ENCODE measurements at places on chromosomes 4 and X. TPM values are rescaled to one million over a fixed set of nuclear protein-coding genes. Genes with fewer than 3 reads are reported as not detected.

The SH3TC1 gene
- total RNA-seq, result 13.5 TPM

The FDCSP gene
- not detected for total RNA-seq

DNA sequence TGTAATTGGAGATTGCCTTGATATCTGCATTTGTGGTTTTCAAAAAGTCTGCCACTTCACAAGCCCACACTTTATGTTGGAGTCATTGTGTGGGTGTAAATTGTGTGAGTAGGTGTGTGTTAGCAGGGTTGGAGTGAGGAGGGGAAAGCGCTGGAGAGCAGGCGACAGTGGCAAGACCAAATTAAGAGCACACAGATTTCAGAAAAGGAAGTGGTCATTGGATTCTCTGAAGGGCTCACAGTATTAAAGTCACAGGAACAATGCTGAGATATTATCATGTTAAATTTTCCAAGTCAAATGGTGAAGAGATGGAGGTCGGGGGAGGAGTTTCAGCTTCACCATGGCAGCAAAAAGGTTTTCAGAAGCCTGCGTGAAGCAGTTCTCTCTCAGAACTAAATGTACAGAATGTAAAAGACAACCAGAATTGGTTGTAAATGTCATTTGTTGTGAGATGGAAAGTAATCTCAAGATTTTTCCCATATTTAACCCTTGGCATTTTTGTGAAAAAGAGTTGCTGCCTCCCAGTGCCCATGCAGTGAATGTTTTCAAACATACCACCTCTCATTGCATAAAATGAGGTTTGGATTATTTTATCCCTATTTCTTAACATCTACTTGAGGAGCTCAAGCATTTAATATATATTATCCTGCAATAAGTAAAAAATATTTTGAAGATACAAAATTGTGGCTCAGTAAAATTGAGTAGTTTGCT, 265.9 kb downstream of the ZNF674 start:
- no peak overlapping the region for H3K27ac ChIP-seq
- no peaks in the 10 kb centered on the region for H3K36me3 ChIP-seq
- H3K4me3 ChIP-seq, result no peak overlapping the region
- no peak for DNase-seq
- H3K27me3 ChIP-seq, result no peaks in the 10 kb centered on the region

DNA sequence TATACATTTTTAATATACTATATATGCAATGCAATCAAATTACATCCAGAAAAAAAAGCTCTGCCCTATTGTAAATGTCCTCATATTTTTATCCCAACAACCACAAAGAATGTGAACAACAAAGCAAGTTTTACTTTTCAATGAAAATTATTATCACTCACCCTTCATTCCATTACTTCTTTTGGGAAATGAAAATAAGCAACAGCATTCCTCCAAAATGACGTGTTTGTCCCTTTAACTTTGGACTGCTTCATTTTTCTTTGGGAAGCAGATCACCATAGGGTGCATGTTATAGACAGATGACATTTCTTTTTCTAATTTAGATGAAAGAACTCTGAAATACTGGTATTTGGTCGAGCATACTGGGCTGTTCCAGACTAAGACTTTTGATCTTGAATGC, 667.1 kb upstream of the BOD1L1 start:
- no peak overlapping the region for H3K4me3 ChIP-seq
- no peaks in the 10 kb centered on the region for H3K36me3 ChIP-seq
- no peaks in the 10 kb centered on the region for H3K4me1 ChIP-seq
- no peaks in the 10 kb centered on the region for H3K27me3 ChIP-seq
- no peak overlapping the region for H3K27ac ChIP-seq

- DNase-seq, result no peak
- no peak overlapping the region for H3K27ac ChIP-seq
- no peaks in the 10 kb centered on the region for H3K27me3 ChIP-seq
- H3K36me3 ChIP-seq, result no peaks in the 10 kb centered on the region
These were observed 298.8 kb upstream of the NOCT start for GRCh38 chr4:138716559-138717335.

GRCh38 chr4:48380583-48381167, 39.3 kb downstream of the SLAIN2 start:
- DNase-seq, result no peak
- no peaks in the 10 kb centered on the region for H3K27me3 ChIP-seq
- no peaks in the 10 kb centered on the region for H3K4me1 ChIP-seq
- H3K36me3 ChIP-seq, result no peaks in the 10 kb centered on the region
